Tongue (tissue), 3 donors: ENCODE measurements at places on chromosomes 12 and 14. TPM values are rescaled to one million over a fixed set of nuclear protein-coding genes. Genes with fewer than 3 reads are reported as not detected.

DNA sequence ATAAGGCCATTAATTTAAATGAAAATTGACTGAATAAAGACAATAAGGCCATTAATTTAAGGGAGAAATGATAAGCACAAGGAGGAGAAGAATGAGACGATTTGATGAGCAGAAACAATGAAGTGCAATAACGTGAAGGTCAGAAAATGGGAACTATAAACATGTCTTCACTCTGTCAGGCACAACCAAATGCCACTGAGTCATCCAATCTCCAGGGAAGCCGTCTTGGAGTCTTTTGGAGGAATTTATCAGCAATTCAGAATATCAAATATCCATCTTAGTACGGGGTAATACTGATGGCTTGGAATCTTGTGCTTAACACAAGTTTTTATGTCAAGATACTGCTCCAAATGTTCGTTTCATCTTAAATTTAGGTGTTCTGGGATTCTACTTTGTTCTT, 159.9 kb downstream of the CAPZA3 start:
- no peak for DNase-seq

DNA sequence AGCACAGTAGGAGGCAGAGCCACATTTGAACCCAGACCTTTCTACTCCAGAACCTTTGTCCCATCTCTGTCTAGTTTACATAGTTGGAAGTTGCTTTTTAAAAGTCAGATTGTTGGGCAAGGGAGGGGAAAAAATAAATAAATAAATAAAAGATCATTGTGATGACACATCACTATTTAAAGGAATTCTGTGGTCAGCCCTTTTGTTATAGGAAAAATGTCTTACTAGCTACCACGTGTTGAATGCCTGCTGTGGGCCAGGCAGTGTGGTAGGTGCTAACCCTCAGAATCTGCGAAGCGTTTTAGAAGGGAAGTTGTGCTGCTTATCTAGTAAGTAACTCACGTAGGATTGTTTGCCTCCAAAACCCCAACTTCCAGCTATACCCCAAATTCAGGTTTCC, 62.3 kb downstream of the BHLHE41 start:
- no peak for DNase-seq

GRCh38 chr12:92784797-92785562, 82.2 kb downstream of the PLEKHG7 start:
- peak; percentile 75 for DNase-seq

- DNase-seq: no peak
These were observed 47.8 kb downstream of the MYRFL start for GRCh38 chr12:69872804-69873203.

- DNase-seq: no peak
These were observed 6.2 kb upstream of the CCER1 start for GRCh38 chr12:90961154-90961553.

- DNase-seq: no peak
These were observed 90.9 kb upstream of the CCDC196 start for GRCh38 chr14:66395300-66395699.

- DNase-seq: no peak
These were observed 4.6 kb upstream of the ATN1 start for GRCh38 chr12:6923003-6923732.

DNA sequence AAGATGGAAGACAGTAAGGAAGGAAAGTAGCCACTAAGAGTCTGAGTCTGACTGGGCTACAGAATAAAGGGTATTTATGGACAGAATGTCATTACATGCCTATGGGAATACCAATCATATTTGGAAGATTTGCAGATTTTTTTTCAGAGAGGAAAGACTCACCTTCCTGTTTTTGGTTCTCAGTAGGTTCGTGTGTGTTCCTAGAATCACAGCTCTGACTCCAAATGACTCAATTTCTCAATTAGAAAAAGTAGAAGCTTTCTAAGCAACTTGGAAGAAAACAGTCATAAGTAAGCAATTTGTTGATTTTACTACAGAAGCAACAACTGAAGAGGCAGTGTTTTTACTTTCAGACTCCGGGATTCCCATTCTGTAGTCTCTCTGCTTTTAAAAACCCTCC, 15.4 kb upstream of the PAPLN start:
- no peak for DNase-seq

DNA sequence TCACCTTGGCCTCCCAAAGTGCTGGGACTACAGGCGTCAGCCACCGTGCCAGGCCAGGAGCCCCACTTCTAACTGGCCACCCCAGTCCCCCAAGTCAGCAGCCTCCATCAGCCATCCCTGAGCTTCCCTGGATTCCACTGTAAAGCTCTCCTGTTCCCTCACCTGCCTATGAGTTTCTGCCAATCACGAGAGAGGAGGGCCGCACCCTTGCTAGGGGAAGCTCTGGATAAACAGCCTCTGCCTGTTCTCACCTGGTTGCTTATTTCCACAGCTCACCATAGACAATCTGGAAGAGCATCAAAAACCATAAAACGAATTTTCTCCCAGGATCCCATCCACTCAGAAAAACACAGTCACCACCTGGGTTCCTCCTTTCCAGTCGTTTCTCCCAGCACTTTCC, 5.0 kb downstream of the CDCA4 start:
- no peak for DNase-seq

DNA sequence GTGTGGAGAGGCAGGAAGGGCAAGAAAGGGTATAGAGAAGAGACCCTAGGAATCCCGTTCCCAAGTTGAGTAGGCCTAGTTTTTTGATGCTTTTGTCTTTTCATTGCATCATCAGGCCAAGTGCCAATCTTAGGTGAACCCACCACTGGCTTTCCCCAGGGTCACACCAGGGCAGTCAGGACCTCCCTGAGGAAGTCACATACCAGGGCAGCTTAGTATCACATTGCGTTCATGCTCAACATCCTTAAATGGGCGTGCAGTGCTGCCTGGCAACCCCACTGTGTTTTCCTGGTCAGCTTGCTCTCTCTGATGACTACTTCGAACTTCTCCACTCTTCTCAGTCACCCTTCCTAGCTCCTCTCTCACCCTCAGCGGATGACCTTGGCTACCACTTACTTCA, 9.0 kb downstream of the ASIC1 start:
- peak; percentile 70 for DNase-seq

- DNase-seq: no peak
These were observed 21.7 kb downstream of the BORCS5 start for GRCh38 chr12:12378616-12379015.

GRCh38 chr14:102917469-102918211, 4.8 kb upstream of the AMN start:
- DNase-seq: peak; percentile 54

- no peak for DNase-seq
These were observed 321.2 kb downstream of the RAD51B start for GRCh38 chr14:68140806-68141205.

DNA sequence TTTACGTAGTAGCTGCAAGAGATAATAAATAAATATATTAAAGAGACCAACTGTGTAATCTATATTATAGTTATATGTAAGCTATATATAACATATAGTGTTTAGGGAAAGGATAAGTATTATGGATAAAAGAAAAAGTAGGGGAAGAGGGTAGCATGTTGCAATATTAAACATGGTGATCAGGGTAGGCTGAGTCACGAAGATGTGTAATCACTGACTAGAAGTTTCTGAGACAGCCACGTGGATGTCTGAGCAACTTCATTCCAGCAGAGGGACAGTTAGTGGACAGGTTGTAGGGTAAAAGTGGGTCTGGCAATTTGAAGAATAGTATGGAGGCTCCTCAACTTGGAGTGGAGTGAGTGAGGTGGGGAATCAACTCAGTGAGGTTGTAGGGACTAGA, 109.7 kb downstream of the ANO4 start:
- no peak for DNase-seq

DNA sequence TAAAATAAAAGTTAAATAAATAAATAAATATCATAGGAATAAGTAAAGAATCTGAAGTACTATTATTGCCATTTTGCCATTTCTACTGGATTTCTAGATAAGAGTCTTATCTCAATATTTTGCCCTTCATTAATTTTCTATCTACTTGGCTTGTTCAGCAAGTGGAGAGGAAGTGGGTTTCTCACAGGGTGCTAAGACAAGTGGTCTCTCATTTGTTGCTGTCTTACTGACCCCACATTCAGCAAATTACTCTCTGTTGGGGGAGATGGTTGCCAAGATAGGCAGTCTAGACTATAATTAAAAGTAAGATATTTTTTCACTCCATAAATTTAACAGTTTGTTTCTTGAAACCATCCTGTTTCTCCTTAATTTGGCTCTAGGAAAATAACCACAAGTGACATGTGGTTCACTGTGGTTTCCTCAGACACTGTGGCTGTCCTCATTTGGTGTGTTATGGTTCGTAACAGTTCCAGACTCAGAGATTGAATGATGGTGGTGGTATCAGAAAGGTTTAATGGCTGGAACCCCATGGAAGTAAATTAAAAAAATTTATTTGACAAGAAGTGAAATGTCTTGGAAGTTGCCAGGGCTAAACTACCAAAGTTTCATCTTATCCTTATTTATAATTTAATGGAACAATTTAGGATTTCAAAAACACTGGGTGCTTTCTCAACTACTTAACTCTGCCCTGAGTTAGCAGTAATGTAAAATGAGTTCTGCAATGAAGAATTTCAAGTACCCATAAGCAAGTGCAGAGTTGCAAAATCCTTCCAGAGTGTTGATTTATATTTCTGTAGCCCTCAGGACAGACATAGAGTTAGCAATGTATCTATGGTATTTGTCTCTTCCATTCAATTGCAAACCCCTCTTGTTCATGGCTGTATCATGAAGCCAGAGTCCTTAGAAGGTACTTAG, 214.8 kb downstream of the MSRB3 start:
- DNase-seq: no peak

DNA sequence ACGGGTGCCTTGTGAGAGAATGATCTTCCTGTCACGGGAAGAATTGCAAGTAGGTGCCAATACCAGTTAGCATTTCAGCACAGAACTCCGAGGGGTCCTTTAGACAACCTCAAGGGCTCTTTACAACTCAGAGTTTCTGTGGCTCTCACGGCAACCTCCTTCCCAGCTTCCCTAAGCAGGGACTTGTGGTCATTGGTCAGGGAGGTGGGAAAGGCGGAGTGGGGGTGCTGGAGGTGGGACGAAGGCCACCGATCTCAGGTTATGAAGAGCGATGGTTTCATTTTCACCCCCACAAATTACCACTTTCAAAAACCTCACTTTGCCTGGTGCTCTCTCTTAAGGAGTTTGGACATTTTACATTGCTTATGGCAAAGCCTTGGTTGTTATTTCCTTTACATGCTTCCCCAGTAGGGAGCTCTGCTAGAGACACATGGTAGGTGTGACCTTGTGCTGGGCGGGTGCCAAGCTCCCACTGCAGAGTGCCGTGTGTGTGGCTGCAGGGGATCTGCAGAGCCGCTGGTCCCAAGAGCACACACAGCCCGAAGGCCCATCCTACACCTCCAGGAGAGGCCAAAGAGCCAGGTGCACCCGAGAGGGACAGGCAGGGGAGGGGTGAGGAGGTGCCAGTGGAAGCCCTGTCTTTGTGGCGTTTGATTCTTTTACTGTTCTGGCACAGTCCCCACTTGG, 21.4 kb downstream of the BCL2L14 start:
- no peak for DNase-seq

DNA sequence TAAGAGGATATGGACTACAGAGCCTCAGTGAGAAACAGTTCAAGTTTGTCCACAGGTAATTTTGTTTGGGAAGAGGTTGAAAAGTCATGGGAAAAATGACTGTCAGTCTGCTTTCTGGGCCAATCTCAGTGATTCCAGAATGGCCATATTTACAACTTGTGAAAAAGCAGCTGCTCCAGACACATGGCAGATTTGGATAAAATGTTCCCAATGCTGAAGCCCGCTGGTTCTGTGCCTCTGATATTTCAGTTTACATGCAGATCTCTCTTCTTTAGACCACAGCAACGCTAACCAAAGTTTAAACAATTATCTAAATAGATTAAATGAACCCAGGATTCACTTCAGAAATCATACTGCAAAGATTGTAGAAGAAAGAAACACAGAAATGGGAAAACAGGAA, 222.8 kb downstream of the SOX5 start:
- no peak for DNase-seq

DNA sequence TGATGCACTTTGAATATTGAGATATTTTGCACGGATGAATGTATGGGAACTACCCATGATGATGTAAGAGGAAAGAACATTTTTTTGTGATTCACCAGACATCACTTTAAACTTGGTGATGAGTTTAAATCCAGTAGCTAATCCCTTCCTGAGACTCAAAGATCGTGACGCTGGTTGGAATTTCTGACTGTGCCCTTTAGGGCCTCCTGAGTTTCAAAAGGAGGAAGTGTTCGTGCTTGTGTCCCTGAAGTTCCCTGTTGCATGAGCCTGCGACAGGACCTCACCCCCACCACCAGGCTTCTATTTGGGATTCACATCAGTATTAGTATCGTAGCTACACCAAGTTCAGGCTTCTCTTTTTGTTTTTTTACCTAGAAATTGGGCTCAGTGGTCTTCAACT, 18.6 kb upstream of the RIN3 start:
- peak; percentile 34 for DNase-seq

GRCh38 chr12:125956186-125956585, 891.0 kb downstream of the AACS start:
- no peak for DNase-seq

DNA sequence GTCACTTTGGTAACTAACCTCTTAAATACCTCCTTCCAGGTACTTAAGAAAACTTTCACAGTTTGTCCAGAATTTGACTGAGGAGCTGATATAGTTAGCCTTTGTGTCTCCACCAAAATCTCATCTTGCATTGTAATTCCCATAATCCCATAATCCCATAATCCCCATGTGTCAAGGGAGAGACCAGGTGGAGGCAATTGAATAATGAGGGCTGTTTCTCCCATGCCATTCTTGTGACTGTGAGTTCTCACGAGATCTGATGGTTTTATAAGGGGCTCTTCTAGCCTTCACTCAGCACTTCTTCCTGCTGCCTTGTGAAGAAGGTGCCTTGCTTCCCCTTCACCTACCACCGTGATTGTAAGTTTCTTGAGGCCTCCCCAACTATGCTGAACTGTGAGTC, 7.8 kb upstream of the NOVA1 start:
- DNase-seq: no peak

DNA sequence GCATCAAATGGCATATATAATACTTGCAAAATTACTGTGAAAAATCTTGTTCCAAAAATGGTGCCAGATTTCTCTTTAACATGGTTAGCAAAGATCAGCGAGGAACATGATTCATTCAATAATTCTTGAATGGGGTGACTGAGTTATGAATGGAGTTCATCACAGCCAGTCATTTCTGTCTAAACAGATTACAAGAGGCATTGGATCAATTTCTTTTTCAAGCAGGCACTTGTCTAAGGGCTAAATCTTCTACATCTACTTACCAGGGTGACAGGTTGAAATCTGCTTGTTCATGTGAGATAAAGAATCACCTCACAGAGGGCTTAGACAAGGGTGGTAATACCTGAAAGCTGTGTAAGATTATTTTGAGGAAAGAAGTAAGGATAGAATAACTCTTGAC, 247.7 kb downstream of the ATP23 start:
- DNase-seq: no peak

TAS2R7 gene
- total RNA-seq: not detected

GPR162 gene
- total RNA-seq: 13.1 TPM

RNASE4 gene
- total RNA-seq: 21.0 TPM

TMCC3 gene
- total RNA-seq: 20.7 TPM

CISTR gene
- total RNA-seq: not detected

MSRB3 gene
- 67.8 TPM for total RNA-seq

SLC5A8 gene
- total RNA-seq: 0.41 TPM

INSM2 gene
- not detected for total RNA-seq

MIP gene
- total RNA-seq: not detected

SMIM41 gene
- 0.82 TPM for total RNA-seq

DBX2 gene
- 0.21 TPM for total RNA-seq

INF2 gene
- 39.3 TPM for total RNA-seq
